ENCODE measurements at places on chromosomes 3 and 15.

DNA sequence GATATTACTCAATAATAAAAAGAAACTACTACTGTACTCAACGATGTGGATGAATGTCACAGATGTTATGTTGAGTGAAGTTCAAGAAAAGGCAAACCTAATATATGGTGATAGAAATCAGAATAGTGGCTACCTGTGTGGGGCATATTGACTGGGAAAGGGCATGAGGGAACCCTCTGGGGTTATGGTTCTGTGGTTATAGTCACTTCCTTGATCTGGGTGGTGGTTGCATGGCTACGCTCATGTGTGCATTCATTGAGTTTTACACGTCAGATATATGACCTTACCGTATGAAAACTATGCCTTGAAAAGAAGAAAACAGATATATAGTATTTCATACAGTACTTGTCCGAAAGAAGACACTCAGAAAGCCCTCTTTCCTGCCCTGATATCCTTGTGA is 331.0 kb upstream of the LRRFIP2 start:
- DNase-seq = no peak

DNA sequence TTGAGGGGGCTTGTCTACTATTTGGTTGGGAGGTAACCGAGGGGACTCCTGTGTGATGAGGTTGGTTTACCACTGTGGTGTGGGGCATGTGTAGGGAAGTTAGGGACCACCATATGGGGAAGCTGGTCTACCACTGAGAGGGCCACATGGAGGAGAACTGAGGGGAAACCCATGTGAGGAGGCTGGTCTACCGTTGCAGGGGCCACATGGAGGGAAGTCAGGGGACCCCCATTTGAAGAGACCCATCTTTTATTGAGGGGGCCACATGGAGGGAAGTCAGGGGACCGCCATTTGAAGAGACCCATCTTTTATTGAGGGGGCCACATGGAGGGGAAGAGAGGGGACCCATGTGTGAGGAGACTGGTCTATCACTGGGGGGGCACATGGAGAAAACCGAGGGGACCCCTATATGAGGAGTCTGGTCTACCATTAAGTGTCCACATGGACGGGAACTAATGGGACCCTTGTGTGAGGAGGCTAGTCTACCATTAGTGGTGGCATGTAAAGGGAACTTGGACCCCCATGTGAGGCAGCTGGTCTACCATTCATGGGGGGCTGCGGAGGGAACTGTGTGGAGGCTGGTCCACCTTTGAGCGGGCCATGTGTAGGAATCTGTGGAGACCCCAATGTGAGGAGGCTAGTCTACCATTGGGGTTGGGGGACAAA is 165.5 kb downstream of the FBLN2 start:
- DNase-seq = no peak

DNA sequence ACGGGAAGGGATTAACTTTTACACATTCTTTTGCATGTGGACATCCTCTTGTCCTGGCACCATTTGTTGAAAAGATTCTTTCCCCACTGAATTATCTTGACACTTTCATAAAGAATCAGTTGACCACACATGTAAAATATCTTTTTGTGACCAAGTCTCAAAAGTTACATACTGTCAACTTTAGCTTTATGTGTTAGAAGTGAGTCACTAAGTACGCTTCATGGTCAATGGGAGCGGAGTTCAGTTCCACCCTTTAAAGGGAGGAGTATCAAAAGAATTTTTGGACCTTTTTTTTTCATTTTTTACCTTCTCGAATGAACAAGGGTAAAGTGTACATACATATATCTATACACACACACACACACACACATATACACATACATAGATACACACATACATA is 35.4 kb downstream of the MAPK6 start:
- DNase-seq = no peak

GRCh38 chr3:137778941-137779340 is 14.8 kb downstream of the SOX14 start:
- DNase-seq = no peak

- no peak for DNase-seq
Observed at GRCh38 chr15:98737159-98737558, 88.8 kb downstream of the IGF1R start.

DNA sequence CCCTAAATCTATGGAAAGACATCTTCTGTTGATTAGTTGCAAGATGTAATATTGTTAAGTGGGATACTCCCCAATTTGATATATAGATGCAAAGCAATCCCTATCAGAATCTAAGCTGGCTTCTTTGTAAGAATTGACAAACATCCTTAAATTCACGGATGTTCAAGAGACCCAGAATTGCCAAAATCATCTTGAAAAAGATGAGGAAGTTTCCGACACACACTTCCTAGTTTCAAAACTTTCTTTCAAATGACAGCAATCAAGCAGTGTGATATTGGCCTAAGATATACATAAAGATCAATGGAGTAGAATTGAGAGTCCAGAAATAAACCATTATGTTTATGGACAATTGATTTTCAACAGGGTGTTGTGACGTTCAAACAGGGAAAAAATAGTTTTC is 383.6 kb downstream of the LPP start:
- DNase-seq = no peak

- DNase-seq = no peak
Observed at GRCh38 chr3:43764471-43764870, 73.7 kb downstream of the ABHD5 start.

DNA sequence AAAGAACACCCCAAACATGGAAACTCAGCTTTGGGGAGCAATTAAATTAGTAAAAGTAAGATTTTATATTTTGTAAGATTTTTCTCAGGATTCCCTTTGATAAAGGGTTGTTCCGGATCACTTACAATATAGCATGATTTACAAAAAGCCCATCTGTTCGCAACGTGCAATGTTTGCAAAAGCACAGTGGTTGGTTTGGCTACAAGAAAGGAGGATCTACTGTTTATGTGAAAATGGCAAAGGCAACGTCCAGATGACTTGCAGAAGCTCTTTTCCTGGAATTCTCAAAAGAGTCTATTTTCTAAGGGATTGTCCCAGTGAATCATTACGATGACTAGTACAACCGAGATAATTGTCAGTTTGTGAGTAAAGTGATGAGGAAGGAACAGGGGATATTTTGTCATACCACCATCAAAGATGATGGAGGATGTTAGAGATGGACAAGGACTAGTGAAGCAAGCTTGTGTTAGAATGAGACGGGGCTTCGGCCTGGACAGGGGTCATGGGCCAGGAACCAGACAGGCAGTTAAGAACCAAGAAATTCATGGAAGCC is 71.6 kb downstream of the CRYGS start:
- DNase-seq = no peak

GRCh38 chr3:42014458-42014920 is 52.6 kb upstream of the ULK4 start:
- no peak for DNase-seq

DNA sequence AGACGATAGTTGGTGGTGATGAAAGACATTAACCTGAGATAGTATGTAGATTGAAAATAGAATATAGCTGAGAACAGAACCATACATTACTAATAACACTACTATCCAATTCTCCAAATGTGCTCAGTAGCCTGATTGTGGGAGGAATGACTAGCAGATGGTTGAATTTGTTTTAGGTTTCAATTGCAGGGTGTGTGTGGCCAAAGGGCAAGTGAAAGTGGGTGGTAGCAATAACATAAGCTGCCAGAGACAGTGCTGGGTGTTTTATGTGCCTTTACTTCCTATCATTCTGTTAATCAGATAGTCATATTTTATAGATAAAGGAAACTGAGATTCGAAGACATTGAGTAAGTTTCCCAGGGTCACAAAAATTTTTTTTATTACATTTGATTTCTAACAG is 249.5 kb upstream of the ARL6 start:
- DNase-seq = no peak

DNA sequence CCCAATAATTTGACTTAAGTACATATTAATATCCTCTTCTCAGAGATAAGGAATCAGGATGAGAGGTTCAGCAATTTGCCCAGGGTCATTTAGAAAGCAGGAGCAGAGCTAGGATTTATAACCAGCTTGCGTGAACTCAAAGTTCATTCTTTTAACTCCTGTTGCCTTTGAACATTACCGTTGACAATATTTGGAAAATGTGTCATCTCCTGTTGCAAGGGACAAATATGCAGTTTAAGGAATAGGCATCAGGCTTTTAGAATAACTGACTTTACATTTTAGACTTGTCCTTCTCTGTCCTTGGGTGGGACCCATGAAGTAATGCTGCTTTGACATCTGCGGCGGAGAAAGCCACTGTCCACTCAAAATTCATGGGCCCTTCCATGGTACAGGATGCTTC is 252.2 kb upstream of the RGMA start:
- no peak for DNase-seq

DNA sequence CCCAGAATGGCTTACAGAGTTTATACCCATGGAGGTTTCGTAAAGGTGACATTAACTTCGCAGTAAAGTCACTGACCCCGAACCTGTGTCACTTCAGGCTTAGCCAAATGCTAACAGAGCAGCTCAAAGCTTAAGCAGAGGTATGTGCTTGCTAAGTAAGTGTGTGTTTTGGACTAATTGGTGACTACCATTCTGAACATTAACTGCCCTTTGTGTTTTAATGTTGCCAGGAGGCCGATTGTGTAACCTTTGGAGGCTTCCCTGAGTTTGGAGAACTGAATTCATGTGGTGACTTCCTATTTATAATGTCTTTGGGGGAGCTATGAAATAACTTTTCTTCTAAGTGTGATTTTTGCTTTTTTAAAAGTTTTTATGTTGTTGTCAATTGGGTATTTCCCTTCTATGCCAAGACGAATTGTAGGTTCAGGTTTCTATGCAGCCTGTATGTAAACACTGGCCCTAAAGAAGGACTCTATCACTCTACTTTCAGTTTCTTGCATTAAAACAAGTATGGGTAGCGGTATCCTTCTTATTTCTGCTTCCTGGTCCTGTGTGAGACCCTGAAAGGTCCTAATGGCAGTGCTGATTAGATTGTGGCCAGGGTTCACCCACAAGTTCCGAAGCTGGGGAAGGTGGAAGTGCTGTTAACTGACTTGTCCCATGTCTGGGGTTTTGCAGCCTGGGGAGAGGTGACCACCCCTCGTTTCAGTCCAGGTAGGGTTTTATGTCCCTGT is 86.3 kb downstream of the IGF1R start:
- no peak for DNase-seq

GRCh38 chr3:8854656-8855055 is 85.2 kb upstream of the OXTR start:
- no peak for DNase-seq

GRCh38 chr3:133424937-133425869 is 25.3 kb downstream of the BFSP2 start:
- DNase-seq = no peak

DNA sequence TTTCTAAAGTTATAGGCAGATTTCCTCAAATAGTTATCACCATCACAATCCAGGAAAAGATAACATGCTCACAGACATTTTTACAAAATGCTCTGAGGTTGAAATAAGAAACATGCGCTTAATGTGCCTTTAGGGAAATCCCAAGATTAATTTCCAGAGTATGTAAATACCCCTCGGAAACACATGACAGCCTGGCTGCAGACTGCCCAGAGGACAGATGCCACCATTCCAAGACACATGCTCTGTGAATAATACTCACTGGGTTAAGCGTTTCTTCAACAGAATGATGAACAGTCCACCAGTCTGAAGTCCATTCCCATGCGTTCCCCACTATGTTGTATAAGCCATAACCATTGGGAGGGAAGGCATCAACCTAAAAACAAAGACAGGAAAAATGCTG is 56.5 kb downstream of the SUMF1 start:
- no peak for DNase-seq

DNA sequence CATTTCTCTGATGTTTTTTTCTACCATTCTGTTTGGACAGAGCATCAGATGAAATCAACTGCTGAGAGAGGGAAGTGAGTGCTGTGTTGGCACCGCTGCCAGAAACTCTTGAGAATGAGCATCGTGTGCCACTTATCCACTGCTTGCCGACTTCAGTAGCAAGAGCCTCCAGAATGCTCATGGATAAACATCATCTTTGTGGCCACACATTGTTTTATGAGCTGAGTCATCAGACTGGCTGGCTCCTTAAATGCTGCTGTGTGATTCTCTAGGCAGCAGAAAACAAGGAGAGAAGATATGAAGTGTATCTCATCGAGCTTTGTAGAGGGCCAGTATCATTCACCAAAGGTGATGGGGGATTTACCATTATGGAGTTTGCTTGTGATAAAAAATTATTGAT is 3.4 kb upstream of the DOCK3 start:
- DNase-seq = no peak

DNA sequence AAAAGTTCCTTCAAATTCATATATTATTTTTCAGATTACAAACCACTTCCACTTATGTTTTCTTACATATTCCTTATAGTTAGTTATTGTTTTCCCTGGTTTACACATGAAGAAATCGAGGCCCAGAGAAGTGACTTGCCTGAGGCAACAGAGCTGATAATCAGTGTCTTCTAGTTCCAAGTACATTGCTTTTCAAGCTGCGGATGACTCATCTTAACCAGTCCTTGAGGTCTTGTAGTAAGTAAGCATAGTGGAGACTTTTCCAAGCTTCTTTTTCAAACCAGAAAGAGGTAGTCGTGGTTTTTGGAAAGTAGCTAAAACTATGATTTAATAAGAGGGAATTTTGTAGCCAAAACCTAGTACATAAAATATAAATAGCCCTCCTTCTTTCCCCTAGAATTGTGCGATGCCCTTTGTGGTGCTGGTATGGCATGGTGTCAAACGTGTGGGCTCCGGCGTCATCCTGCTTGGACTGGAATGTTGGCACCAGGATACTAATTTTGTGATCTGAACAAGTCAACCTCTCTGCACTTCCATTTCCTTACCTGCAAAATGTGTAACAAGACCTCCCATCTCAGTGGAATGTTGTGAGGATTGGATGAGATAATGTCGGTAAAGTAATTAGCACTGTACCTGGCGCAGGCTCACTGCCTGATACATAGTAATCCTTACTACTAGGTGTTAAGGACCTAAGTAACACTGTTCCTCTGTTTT is 19.0 kb upstream of the DLG1 start:
- no peak for DNase-seq

GRCh38 chr3:114675104-114675503 is 381.3 kb downstream of the TIGIT start:
- no peak for DNase-seq

DNA sequence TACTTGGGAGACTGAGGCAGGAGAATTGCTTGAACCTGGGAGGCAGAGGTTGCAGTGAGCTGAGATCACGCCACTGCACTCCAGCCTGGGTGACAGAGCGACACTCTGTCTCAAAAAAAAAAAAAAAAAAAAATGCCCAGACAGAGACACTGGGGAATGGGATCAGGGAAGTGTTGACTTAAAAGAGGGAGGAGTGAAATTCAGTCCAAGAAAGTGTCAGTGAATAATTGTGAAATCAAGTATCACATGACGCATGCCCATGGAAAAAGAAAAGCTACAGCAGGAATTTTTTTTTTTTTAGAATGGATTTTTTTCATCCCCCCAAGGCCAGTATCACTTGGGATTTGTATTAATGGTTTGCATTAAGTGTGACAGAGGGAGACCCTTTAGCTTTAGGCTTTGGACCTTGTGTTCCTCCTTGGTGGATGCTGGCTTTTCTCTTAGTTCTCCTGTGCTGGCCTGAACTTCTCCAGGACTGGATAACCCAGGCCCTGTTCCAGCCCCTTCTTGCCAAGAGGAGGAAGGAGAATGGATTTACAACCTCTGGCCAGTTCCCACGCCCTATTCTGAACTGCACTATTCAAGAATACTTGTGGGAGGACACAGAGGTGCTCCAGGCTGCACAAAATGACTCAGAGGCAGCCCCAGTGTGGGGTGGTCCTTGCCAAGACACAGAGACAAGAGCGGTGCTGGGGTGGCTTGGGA is 36.7 kb upstream of the ZNF774 start:
- no peak for DNase-seq

Measured in stimulated activated CD4-positive, alpha-beta T cell treated with anti-CD3 and anti-CD28 coated beads, Interleukin-1b, Interleukin-23, amount 100 ng/mL, for 24 hours (primary cell).